Lung (tissue), 17 donors: ENCODE measurements at places on chromosomes 3 and 15. TPM values are rescaled to one million over a fixed set of nuclear protein-coding genes. Genes with fewer than 3 reads are reported as not detected.
A peak's percentile ranks its signal among the peaks of the same experiment; 100 is the strongest.

GRCh38 chr3:42745776-42746454 lies 27.1 kb downstream of the CCDC13 start:
- DNase-seq = no peak

- no peak for DNase-seq
Measured at GRCh38 chr15:43948691-43949325, 122.0 kb downstream of the WDR76 start.

- no peak for DNase-seq
Measured at GRCh38 chr15:70510433-70510832, 252.9 kb downstream of the UACA start.

GRCh38 chr15:33188159-33188558 lies 6.4 kb downstream of the FMN1 start:
- DNase-seq = no peak

DNA sequence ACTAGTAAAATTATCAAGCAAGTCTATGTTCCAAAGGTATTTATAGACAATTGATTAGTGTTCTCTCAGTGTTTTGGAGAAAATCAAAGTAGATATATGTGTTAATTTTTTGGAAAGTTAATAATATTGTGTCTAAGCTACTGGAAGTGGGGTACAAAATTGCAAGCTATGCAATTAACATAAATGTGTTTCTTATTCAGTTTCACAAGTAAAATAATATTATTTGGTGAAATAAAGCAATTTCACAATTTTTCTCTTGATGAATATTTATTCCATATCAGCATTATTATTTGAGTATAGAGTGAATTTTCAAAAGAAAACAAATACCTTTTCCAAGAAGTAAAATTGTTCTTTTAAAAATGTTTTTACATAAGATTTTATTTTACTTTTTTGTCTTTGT lies 1047.7 kb downstream of the TBL1XR1 start:
- no peak for DNase-seq

Gene HHLA2
- 2.2 TPM for polyA plus RNA-seq

Gene RLBP1
- polyA plus RNA-seq = not detected

Gene KNG1
- polyA plus RNA-seq = 0.07 TPM

Gene SHC4
- 0.09 TPM for polyA plus RNA-seq

DNA sequence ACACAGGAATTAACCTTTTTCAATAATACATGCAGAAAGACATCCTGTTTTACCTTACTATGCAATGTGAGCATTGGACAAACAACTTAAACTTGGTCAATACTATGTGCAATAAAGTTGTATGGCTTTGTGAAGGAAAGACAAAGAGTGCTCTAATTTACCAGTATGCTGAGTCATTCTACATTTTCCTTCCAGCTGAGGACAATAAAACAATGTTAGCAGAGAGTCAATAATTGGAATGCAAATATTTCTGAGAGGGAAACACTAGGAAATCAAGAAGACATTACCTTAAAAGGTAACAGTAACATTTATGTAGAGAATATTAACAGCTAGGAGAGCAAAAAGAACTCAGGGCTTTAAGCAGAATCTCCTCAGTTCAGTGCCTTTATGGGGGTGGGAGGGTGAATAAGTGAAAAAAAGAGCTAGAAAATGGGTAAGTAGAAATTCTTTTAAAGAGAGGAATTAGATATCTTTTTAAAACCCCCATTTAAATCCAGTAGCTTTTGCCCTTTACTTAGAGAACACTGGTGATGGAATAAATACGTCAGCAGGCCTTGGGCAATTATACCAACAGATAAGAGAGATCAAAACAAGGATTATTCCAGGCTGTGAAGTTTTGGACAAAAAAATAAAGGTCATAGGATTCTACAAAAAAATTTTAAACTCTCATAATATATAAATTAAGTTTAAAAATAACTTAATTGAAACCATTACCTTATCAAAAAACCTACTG lies 11.6 kb upstream of the HGD start:
- no peak for DNase-seq

Gene CCR5
- polyA plus RNA-seq = 16.6 TPM

DNA sequence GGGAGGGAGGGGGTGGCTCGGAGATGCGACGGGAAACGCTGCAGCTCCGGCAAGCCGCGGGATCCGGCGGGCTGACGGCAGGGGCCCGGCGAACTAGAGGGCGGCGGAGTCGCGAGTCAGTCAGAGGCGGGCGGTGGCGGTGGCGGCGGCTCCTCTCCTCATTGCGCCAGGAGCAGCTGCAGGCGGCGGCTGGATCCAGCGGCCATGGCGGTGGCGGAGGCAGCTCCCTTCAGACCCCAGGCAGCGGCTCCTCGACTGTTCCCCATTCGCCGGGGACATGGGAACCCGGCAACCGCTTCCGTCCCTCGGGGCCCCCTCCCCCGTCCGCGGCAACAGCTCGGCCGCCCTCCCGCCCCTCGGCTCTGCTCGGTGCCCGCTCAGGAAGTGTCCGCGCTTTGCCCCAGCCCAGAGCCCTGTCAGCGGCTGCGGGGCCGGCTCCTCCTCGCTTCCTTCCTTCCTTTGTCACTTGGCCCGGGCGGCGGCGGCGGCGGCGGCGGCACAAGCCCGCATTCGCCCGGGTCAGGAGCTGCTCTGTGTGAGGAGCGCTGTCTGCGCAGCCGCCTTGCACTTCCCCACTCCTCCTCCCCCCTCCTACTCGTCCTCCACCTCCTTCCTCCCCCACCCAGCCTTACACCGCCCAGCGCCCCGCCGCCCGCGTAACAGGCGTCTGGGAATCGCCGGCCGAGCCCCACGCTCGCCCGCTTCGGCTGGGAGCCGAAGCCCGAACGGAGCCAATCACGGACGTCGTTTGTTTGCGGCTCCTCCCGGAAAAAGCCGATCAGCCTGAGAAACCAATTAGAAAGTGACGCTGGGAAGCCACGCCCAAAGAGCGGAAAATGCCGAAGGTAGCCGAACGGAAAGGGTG lies at the start of gene GSK3B:
Gene GSK3B (minus strand): TSS at position 537 of the 865 bp plus-strand sequence. CDS start 1,013 bp downstream, outside the sequence.
- DNase-seq = no peak

Gene CHRNA3
- polyA plus RNA-seq = not detected

DNA sequence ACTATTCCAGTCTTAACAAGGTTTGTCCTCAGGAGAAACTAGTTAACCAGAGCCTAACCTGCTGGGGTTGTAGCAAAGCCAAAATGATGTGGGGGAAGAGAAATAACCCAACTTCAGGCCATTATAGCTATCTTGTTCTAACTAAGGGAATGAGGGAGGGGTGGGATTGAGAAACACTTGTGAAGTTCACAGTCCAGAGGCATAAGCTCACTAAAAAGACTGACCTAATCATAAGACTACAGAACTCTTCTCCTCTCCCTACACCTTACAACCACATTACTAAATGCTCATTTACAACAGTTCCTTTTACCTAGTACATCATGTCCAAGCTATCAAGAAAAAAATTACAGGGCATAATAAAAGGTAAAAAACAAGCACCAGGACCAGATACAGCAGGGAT lies 52.8 kb downstream of the UBE3A start:
- no peak for DNase-seq

GRCh38 chr15:74369084-74369745 lies 1.8 kb upstream of the CYP11A1 start:
- DNase-seq = no peak

DNA sequence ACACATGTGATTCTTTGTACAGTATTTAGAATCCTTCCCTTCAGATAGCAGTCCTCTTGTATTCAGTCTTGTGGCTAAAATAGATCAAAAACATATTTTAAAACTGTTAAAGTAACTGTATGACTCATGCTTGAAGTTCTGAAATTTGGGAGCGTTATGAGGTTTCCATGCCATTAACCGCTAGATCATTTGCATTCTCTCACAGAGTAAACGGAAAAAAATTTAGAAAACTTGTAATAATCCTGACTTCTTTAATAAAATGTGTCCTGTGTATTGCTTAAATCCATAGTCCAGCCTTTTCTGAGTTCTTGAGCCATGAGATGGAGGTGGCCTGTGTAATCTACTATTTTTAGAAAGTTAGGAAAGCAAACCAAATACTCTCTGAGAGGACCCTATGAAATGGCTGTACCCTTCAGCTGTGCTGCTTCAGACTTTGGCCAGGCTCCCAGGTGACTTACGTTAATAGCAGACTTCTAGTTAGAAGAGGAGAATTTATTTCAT lies 33.8 kb downstream of the MBNL1 start:
- DNase-seq = peak; percentile 92

- DNase-seq = no peak
Measured at GRCh38 chr15:48437178-48437577, 105.9 kb downstream of the DUT start.

Gene HGD
- polyA plus RNA-seq = 2.4 TPM

Gene MTMR10
- 9.5 TPM for polyA plus RNA-seq

DNA sequence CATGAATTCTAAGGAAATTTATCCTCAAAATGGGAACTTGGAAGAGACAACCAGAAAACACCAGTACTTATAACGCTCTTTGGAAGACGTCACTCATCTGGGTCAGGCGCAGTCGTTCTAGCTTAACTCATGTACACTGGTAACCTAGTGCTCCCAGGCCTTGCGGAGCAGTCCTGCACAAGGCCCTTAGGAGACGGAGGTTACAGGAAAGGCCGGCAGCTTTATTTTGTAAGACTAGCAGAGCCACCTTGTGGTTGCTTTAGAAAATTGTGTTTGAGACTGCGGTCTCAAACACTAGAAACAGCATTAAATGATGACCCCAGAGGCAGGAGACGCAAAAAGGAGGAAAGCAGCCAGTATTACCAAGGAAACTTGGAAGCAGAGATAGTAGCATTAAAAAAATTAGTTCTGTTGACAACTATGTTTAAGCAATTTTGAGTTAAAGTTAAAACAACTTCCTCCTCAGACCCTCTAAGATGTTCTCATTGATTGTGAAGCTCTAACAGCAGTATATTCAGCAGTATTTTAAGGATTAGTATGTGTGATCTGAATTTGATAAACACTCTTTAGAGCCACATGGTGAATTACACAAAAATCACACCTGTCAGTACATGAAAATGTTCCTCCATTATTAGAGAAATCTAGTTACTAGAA lies 141.9 kb upstream of the C2CD4B start:
- DNase-seq = peak; percentile 83

Gene CADPS
- 0.33 TPM for polyA plus RNA-seq

DNA sequence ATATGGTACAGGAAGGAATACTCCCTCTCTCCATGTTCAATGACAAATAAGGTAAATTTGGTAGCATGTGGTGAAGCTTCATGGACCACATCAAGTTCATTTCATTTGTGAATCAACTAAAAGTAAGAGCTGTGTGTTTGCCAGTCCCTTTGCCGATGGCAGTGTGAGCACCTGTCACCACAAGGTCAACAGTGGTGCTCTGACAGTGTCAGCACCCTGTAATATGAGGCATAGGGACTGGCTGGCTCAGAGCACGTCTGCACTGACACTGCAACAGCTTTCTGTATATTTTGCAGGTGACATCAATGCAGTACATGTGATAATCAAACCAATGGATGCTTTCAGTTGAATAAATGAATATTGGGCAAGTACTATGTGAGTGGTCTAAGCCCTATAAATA lies 852.4 kb downstream of the TUSC7 start:
- no peak for DNase-seq

Gene SCAPER
- polyA plus RNA-seq = 7.1 TPM

GRCh38 chr15:59401824-59402569 lies 29.3 kb upstream of the MYO1E start:
- DNase-seq = no peak

DNA sequence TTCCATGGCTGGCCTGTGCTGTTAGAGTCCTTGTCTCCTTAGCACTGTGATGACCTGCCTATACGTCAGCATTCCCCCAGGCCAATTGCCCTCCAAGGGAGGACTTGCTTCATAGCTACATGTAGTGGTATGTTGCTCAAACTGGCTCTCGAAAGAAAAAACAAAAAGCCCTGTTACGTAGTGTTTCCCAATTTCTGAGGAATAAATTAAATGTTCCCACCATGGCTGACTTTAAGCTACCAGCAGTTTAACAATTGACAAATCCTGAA lies 54.6 kb downstream of the WNT7A start:
- DNase-seq = no peak

Gene PTPN23
- polyA plus RNA-seq = 20.4 TPM

Gene TRPM1
- not detected for polyA plus RNA-seq

DNA sequence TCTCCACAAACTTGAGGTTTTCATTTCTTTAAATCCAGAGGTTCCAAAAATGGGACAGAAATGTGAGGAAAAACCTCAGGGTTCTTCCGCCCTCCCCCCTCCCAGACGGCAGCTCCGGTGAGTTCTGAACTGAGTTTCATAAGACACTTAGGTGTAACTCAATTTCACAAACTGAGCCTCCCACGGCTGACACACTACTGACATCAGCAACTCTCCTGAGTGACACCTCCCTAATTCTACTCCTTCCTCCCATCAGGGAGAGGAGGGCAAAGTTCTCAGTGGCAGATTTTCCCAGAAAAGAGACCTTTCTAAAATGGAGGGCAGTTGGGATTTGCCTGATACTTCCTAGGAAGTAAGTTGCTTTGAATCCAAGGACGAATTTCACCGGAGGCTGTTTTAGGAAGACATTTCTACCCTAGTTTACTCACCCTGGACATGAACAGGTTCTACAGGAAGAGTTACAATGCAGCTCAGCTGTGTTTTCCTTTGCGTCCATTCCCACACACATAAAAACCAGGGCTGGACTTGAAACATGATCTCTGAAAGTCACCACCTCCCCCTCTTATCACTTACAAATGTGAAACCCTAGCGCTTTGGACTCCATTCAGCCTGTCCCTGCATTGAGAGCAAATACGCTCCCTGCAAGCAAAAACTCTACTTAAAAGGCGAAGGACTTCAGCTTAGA lies 78.1 kb upstream of the LMOD3 start:
- peak; percentile 87 for DNase-seq

DNA sequence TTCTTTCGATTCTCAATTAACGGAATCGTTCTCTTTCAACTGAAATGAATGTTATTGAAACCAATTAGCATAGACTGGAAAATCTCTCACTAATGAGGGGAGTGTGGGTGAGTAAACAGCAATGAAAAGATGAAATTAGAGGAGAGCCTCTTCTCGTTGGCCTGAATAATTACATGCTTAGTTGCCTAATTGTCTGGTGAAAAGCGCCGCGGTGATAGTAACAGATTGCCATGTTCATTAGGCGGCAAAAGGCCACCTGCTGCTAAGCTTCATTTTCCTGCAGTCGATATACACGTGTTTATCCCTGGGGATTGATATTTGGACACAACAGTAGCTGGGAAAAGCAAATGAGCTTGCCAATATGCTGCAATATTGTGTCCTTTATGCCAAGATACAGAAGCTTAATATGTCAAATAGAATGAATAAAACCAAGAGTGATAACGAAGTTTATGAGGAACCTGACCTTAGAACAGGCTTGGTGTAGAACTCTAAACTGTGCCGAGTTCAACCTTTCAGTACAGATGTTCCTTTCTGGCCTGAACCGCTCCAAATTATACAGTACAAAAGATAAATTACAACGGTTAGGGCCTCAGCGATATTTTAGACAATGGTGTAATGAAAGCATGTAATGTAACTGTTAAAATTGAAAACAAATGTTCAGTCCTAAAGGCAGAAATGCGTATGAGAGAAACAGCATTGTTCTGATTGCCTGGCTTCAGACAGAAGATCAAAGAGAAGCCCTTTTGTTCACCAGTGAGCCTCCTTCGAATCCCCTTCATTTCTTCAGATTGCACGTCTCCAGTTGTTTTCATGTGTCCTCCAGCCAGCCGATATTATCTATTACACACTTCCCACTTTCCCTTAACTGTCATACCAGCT lies 185.2 kb downstream of the SHOX2 start:
- no peak for DNase-seq

Gene MUC4
- 10.0 TPM for polyA plus RNA-seq

Gene MED12L
- polyA plus RNA-seq = 0.02 TPM

- no peak for DNase-seq
Measured at GRCh38 chr3:73115806-73116205, 54.3 kb downstream of the EBLN2 start.

Gene ACKR2
- 1.1 TPM for polyA plus RNA-seq

Gene PAQR9
- not detected for polyA plus RNA-seq
